ENCODE measurements at places on chromosomes 2 and 18. TPM values are rescaled to one million over a fixed set of nuclear protein-coding genes. Genes with fewer than 3 reads are reported as not detected.

DNA sequence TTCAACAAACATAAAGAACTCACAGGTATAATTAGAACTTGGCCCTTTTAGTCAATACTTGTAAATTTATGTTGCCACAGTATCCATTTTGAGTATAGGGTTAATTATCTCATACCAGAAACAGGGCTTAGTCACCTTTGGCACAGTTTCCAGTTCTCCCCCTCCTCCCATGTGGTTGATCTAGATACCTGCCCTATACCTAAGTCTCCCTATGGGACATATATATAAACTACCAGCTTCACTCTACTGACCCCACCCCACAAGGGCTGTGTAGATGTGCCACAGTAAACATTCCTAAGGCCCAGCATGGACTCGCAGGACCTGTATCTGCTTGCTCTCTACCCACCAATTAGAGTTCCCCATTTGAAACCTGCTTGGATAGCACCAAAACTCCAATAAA lies 371.7 kb upstream of the RND3 start:
- no peak for DNase-seq

- no peak for DNase-seq
Measured at GRCh38 chr2:151808258-151809072, 19.8 kb downstream of the ARL5A start.

GRCh38 chr2:56449449-56449860 lies 265.7 kb downstream of the CCDC85A start:
- DNase-seq = no peak

DNA sequence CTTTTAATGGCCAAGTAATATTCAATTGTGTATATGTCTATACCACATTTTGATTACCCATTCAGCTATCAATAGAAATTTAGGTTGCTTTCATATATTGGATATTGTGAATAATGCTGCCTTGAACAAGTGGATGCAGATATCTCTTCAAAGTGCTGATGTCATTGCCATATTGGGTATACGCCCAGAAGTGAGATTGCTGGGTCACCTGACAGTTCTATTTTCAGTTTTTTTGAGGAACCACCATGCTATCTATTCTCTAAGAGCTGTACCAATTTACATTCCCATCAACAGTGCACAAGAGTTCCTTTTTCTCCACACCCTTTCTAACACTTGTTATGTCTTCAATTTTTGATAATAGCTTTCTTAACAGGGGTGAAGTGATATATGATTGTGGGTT lies 306.9 kb downstream of the ZNF516 start:
- no peak for DNase-seq

- no peak for DNase-seq
Measured at GRCh38 chr2:21047141-21048009, 3.5 kb upstream of the APOB start.

DNA sequence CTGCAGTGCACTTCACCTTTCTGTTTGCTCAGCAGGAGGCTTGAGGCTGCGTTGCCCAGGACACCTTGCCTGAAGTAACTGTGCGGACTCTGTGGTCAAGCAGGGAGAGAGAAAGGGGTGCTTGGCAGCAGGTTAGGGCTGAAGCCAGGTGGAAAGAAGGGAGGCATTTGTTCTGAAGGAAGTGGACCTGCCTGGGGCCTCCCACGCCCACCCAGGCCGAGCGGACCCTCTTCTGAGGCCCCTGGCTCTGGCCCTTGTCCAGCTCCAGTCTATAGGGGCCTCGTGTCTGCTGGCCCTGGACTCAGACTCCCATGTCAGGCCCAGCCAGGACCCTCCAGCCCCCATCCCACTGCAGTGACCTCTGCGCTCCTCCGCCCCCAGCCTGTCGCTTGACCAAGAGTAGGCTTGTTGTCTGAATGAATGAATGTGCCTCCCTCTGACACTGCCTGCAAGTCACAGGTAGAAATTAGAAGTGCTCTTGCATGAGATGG lies 2.5 kb downstream of the SNED1 start:
- DNase-seq = no peak

DNA sequence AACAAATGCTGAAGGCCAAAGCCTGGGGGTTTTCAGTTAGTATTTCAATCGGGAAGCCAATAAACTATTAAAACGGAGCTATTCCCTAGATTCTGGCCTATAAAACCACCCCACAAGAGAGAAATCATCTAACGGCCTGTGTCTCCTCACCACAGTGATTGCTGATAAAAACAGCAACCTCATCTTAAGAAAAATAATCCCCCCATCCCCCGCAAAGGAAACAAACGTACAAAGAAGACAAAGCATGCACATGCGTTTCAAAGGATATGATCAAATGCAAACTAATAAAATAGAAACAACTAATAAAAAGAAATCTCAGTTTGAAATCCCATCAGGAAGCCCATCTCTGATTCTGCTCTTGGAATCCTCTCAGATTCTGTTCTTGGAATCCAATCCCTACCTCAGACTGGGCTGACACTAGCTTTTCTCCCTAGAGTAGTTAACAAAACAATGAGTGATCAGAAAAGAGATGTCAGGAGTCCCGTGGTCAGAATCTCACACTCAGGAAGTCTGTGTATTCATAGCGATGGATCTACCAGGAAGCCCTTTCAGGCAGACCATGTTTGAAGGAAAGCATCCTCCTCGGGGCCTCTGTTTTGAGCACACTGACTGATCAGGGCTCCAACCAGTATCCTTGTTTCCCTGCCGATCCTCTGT lies 150.7 kb downstream of the THADA start:
- peak; percentile 50 for DNase-seq

DNA sequence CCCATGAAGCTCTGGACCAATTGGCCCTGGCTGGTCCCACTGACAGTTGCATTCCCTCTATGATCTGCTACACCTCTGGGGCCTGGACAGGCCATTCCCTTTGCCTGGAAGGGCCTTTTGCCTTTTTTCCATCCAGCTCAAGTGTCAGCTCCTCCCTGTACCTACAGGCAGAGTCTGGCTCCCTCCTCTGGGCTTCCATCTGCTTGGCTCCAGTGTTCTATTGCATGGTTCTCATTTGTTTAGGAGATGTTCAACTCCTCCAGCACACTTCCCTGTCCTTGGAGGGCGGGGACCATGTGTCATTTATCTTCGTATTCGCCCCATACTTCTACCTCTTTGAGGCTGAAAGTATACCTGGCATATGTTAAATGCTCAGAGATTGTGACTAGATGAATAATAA lies 61.1 kb downstream of the PRKCE start:
- DNase-seq = no peak

DNA sequence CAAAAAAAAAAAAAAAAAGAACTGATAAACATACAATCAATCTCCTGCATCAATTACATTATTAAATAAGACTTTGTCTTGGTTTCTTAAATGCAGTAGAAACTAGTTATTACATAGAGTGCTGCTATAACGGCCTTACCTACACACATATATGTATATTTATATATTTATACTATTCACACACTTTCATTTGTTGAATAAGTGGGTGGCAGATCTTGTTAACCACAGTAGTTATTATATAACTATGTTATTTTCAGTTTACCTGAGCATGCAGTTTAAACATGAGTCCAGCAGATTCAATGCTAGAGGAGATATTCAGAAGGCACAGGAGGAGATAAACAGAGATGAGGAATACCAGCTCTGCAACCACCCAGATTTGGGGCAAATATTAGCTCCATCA lies 81.5 kb upstream of the CD226 start:
- DNase-seq = no peak

- DNase-seq = no peak
Measured at GRCh38 chr18:66344227-66344626, 259.7 kb downstream of the CDH19 start.

- DNase-seq = no peak
Measured at GRCh38 chr2:121650315-121650930, 1.2 kb upstream of the CLASP1 start.

DNA sequence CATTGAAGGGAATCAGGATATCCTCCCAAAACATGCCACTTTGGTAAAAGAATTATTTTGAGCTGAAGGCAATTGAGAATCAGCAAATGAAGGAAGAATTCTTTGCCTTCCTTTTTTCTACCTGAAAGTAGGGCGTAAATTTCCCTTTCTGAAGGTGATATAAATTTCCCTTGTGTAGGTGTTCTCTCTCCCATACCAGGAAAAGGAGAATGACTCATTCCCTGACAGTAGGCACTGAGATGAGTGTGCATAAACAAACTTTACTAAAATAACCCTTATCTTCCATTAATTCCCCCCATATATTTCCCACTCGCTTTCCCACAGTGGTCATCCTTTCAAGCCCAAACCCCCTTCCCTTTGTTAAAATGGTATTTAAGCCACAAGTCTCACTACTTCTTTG lies 1339.0 kb downstream of the LRP1B start:
- DNase-seq = no peak

DNA sequence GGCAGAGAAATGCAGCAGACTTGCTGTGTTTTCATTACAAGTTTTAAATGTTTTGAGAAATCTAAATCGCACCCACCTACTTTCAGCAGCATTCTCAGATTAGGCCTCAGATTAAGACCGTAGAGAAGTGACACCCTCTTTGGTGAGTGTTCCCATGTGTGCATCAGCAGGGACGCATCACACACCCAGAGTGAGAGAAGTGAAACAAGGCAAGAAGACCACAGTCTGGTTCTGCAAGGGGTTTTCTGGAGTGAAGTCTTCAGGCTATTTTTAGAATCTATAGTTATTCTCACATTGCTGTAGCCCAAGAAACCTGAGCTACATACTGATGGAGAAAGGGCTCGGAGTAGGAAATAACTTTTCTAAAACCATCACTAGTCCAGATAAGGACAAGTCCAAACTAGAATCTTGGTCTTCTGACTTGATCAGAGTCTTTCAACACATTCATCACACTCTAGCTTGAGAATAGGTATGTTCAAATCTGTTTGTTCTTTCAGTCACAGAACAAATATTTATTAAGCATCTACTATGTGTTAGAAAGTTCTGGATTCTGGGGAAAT lies 1216.6 kb upstream of the PIK3C3 start:
- DNase-seq = no peak

DNA sequence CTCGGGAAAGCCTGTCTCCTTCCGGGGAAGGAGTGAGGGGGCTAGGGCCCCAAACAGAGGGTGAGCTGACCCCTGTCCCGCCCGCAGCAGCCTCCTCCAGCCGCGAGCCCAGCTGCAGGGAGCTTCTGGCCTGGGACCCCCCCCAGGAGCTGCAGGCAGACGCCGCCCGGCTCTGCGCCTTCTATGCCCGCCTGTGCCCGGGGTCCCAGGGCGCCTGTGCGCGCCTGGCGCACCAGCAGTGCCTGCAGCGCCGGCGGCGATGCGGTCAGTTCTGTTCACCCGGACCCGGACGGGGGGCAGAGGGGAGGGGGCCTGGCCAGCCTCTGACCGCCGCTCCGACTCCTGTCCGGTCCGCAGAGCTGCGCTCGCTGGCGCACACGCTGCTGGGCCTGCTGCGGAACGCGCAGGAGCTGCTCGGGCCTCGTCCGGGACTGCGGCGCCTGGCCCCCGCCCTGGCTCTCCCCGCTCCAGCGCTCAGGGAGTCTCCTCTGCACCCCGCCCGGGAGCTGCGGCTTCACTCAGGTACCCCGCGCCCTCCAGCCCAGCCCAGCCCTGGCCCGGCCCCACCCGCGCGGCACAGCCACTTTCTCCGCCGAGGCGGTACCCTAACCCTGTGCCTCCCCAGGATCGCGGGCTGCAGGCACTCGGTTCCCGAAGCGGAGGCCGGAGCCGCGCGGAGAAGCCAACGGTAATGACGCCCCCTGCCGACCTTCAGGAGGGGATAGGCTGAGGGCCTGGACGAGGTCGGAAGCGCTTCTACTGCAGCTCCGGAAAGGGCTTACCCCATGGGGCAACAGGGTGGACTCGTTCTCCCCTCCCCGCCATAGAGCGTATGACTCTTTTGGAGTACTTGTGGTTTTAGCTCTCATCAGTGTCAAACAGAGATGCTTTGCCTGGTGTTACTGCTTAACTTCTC lies 2.0 kb upstream of the CHRND start:
- DNase-seq = no peak

- DNase-seq = no peak
Measured at GRCh38 chr2:69241093-69241492, 145.9 kb downstream of the GFPT1 start.

GRCh38 chr2:26730549-26731344 lies 33.3 kb upstream of the SLC35F6 start:
- DNase-seq = no peak

DNA sequence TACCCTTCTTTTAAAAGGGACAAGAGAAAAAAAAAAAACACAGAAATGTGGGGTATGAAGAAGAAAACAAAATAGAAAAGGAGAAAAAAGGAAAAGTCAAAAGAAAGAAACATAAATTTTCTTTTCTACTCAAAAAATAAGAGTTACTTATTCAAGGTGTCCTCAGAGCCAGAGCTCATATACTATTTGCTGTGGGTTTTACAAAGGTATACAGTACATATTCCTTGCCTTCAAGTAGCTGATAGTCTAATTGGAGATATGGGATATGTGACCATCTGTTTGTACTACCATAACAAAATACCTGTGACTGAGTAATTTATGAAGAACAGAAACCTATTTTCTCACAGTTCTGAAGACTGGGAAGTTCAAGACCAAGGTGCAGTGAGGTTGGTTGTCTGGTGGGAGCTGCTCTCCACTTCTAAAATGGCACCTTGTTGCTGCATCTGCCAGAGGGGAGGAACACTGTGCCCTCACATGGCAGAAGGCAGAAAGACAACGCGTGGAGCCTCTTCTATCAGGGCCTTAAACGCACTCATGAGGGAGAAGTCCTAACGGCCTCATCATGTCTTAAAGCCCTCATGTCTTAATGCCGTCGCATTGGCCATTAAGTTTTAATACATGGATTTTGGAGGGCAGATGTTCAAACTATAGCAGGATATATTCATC lies 33.9 kb downstream of the NBAS start:
- DNase-seq = no peak

DNA sequence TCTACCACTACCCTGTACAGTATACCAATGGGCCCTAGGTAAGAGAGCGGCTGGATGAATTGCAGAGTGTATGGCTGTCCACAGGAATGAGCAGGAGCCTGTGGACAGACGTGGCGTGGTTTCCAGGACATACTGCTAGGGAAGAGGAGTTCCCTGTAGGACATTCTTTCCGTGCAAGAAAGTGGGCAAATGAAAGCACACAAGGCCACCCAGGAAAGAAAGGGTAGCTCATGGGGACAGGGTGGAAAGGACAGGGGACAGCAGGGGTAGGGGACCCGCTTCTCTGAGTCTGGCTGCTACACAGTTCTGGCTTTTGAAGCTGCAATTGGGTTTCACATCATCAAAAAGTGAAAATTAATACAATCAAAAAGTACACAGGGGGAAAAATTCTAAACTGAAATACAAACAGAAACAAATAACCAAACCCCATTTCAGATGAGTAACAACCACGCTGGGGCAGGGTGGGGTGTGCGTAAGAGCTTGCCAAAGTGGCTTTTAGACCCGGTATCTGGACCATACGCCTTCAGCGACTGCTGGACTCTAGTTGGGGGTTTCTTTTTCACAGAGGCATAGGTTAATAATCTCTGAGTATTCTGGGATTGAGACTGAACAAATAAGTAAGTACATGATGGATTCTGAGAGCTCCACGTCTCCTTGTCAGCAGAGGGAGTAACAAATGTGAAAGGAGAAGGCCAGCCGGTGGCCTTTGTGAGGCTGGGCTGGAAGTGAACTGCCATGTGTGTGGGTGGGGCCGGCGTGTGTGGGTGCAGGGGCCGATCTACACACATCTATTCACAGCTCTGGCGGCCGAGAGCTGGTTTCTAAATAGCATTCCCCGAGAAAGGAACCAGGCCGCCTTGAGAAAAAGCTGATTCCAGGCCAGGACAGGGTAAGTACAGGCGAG lies 84.0 kb downstream of the HDAC4 start:
- no peak for DNase-seq

Gene CBLN2
- 5.2 TPM for total RNA-seq

Gene UGT1A1
- total RNA-seq = 1.9 TPM

Gene SPP2
- not detected for total RNA-seq

Gene HAAO
- 10.6 TPM for total RNA-seq

Gene CYP1B1
- total RNA-seq = 16.7 TPM

Data from urinary bladder (tissue), 4 donors.